ENCODE measurements at places on chromosomes 5 and 9.
A peak's percentile ranks its signal among the peaks of the same experiment; 100 is the strongest.

GRCh38 chr9:134171316-134172197, 7.2 kb upstream of the RNU6ATAC start:
- DNase-seq: no peak

DNA sequence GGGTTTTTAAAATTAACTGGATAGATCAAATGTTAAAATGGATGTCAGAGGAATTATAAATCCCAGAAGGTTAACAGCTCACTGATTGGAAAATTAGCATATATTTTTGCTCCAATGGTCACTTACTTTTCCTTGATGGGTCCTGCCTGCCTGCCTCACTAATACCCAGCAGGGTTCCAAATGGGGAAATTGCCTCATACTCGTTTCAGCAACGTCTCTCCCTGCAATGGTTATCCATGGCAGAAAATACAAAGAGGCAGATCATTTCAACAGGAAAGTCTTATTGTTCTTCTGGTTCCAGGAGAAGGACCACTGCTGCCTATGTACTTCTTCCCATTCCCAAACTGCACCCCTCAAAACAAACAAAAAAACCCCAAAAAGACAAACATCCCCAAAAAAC, 71.3 kb downstream of the ERP44 start:
- no peak for DNase-seq

GRCh38 chr9:108921200-108921599, 12.7 kb downstream of the ELP1 start:
- DNase-seq: no peak

- no peak for DNase-seq
These were observed 177.8 kb downstream of the SNX18 start for GRCh38 chr5:54695198-54695966.

DNA sequence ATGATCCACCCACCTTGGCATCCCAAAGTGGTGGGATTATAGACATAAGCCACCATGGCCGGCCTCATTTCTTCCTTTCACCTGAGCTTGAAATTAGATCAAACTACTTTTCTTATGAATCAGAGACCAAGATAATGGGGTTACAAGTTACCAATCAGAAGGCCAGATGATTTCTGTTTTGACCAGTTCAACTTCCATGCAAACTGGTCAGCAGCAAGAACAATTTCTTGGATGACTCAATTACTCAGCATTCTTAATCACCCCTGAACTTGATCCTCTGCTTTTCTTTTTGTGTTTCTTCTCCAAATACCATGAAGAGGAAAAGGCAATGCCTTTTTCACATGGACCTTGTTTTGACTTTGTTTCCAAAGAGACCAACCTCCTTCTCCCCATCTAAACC, 10.0 kb upstream of the PLIN2 start:
- DNase-seq: no peak

- DNase-seq: no peak
These were observed 255.7 kb downstream of the ENC1 start for GRCh38 chr5:74384851-74385250.

DNA sequence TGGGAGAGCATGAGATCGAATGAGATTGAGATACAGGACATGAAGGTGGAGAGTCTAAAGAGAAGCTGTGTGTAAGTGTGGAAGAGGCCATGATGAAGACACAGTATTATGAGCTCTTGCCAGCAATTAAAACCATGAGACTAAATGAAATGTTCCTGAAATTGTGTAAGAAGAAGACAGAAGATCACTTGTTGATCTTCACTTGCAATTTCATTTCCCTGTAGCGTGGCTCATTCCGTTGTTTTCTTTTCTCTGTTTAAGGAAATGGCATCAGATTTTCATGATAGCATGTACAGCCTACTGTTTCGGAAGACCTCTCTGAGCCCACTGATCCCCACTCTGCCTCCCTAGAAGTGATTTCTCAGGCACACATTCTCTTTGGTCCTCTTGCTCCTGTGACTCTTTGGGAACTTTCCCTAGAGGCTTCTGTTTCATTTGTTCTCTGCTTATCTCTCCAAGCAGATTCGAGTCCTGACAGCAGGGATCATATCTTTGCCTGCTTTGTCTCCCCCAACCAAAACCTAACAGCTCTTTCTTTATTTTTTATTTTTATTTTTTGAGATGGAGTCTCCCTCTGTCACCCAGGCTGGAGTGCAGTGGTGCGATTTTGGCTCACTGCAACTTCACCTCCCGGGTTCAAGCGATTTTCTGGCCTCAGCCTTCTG, 16.8 kb downstream of the PIP5K1B start:
- no peak for DNase-seq

GRCh38 chr9:117103438-117104110, 311.3 kb downstream of the ASTN2 start:
- DNase-seq: no peak

DNA sequence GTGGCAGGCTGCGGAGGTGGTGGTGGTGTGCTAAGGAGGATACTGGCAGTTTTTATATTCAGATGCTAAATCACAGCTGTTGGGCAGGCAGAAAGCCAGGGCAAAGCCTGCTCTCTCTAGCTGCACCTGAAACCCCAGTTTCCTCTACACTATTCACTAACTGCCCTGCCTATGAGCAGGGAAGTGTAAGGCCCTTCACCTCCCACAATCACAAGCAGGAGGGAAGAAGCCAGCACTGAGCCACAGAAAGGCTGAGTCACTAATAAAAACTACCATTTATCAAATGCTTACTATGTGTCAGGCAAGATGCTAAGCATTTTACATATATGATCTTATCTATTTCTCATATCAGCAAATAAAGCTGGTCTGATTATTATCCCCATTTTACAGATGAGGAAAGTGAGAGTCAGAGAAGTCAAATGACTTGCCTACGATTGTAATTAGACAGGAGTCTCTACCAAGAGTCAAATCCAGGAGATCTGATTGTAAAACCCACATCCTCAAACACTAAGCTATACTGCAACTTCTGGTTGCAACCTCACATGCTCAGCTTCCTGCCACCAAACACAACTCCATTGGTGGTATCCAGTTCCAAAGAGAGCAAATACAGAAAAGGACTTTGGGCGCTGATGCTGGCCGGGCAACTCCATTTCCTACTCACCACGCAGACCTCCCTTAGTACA, 17.7 kb upstream of the IL6ST start:
- peak; percentile 26 for DNase-seq

- peak; percentile 67 for DNase-seq
These were observed 260.3 kb downstream of the TMEM167A start for GRCh38 chr5:82816926-82817325.

GRCh38 chr5:7503564-7503963, 107.6 kb downstream of the ADCY2 start:
- DNase-seq: no peak

DNA sequence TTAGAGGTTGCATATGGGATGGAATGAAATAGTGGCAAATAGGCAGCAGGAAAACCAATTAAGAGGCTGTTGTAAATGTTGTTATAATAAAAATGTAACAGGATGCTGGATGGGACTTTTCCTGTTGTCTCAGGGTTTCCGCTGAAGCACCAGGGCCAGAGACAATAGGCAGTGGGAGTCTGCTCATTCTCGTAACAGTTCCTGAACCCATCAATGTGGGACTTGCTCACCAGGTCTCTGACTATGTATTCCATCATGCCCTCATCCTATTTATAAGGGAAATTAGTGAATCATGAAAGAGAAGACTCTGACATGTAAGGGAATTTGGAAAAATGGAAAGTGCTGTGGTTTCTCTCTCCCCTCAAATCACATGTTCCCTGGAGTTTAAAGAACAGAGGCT, 23.5 kb upstream of the SSBP2 start:
- DNase-seq: no peak

- no peak for DNase-seq
These were observed 91.8 kb upstream of the GPR151 start for GRCh38 chr5:146607659-146608332.

DNA sequence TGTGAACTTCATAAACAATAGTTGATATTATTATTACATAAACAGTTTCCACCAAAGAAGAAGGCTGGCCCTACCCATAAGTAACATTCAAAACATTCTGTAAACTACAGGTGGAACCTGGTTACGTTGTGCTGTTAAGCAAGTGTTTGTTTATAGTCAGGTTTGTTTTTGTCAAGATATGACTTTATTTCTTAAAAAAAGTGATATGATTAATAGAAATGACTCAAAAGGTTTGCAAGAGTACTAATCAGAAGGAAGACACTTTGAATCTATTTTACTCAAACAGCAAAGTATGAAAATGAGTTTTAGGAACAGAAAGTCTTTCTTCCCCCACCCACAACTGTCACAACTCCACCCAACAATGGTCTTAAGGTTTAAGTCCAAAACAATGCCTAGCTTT, 220.8 kb downstream of the PLK2 start:
- no peak for DNase-seq

- no peak for DNase-seq
These were observed 13.6 kb upstream of the S100Z start for GRCh38 chr5:76836181-76836580.

DNA sequence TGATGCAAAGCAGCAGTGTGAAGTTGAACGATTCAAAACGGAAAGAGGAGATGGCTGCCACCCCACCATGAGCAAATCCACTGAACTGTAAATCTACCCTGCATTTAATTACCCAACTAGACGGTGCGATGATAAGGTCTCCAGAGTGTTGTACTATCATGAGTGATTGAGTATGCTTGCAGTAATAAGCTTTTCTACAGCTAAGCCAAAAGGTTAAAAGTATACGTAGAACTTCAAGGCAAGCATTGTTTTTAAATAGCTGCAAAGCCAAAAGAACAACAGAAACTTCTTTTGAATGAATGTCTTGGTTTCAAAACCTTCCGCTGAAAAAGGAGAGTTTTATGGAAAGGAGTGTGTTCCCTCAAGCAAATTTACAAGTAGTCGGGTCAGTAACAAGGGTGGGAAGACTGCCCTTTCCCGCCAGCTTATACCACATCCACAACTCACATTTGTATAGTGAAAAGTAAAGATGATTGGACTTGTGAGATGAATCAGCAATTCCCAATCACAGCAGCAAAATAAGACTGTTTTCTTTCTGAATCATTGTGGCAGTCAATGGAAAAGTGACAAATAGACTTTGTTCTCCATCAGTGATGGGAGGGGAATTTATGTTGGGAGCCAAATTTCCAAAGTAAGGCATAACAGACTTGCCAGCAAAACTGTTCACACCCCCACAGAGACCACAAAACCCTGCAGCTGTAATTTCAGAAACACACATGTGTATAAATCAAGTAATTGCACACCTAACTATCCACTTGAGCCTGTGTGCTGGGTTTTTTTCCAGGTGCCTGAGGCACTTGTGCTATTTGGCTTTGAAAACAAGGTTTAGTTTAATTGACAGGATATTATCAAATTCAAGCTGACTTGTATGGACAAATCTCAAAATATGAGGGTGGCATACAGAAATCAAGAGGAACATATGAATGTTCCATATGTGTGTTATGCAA, 407.7 kb upstream of the GRAMD2B start:
- peak; percentile 64 for DNase-seq

DNA sequence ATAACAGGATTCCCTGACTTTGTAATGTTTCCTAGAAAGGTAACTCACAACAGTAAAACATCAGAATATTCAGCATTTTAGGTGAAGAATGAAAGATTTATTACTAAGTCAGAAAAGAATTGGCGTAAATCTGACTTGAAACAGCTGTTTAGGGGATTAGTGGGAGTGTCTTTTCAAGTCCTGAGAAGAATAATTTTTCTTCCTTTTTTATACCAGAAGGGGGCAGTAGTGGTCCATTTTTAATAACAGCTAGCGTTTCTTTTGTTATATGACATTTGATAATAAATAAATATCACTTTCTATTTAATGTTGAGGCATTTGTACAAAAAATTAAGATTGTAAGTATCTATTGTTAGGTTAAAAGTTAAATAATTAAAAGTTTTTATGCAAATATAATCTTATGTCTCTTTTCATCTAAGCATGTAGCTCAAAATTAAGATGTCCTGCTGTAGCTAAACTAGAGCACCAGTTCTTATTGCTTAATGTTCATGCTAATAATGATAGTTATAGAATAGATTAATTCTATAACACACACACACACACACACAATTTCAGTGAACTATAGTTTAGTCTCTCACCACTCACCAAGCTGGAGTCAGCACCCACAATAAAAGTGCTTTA, 258.7 kb upstream of the ARRDC3 start:
- peak; percentile 24 for DNase-seq

- DNase-seq: peak; percentile 69
These were observed 70.3 kb downstream of the DAB2IP start for GRCh38 chr9:121721770-121722169.

- peak; percentile 58 for DNase-seq
These were observed 18.1 kb upstream of the GPX3 start for GRCh38 chr5:151002250-151002649.

GRCh38 chr5:153551537-153552079, 61.1 kb downstream of the GRIA1 start:
- DNase-seq: peak; percentile 37

DNA sequence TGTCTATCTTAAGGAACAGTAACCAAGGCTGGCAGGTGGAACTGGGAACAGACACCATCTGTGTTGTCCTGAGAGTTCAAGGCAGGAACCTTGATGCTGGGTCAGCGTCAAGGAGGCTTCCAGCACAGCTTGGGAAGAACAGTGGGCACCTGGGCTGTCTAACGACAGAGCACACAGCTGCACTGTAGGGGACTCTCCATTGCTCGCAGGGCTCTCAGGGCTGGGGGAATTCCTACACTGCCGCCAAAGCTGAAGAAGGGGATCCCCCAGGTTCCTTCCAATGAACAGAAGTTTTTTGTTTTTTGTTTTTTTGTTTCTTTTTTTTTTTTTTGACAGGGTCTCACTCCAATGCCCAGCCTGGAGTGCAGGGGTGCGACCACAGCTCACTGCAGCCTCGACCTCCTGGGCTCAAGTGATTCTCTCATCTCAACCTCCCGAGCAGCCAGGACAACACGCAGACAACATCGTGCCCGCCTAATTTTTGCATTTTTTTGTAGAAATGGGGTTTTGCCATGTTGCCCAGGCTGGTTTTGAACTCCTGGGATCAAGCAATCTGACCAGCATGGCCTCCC, 81.9 kb downstream of the PTPN3 start:
- DNase-seq: no peak

GRCh38 chr9:88388886-88389605, 802 bp downstream of the SPIN1 start:
- peak; percentile 81 for DNase-seq

DNA sequence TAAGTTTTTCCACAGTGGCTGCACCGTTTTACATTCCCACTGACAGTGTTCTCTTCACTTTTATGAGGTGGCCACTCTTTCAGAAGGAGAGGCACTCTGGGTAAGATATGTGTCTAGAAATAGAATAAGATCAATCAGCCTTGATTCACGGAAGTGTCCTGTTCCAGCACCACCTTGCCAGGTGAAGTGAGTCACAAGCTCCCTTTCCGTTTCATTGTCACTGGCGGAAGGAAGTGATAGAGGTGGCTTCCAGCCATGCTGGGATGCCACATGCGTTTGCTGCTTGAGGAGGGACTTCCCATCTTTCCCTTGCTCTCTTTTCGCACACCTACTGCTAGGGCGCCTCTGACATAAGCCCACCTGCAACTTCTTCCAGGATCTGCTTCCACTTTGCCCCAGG, 217.1 kb downstream of the PIK3R1 start:
- no peak for DNase-seq

DNA sequence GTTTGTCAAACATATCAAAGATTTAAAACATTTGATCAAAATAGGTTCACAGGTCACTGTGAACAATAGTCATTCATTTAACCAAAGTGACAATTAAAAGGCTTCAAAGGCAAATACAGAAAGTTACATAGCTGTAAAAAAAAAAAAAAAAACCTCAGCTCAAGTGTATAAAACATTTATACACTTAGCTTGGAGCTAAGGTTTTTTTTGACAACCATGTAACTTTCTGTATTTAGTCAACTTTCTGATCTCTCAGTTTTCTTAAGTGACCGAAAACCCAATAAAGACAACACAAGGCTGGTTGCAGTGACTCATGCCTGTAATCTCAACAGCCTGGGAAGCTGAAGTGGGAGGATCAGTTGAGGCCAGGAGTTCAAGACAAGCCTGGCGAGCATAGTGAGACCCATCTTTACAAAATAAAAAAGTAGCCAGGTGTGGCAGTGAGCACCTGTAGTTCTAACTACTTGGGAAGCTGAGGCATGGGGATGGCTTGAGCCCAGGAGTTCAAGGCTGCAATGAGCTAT, 16.4 kb upstream of the UBTD2 start:
- DNase-seq: no peak
